ENCODE measurements at places on chromosomes 3 and 15.
A peak's percentile ranks its signal among the peaks of the same experiment; 100 is the strongest.

GRCh38 chr3:128969993-128970739 lies 23.7 kb downstream of the CFAP92 start:
- DNase-seq, result no peak

DNA sequence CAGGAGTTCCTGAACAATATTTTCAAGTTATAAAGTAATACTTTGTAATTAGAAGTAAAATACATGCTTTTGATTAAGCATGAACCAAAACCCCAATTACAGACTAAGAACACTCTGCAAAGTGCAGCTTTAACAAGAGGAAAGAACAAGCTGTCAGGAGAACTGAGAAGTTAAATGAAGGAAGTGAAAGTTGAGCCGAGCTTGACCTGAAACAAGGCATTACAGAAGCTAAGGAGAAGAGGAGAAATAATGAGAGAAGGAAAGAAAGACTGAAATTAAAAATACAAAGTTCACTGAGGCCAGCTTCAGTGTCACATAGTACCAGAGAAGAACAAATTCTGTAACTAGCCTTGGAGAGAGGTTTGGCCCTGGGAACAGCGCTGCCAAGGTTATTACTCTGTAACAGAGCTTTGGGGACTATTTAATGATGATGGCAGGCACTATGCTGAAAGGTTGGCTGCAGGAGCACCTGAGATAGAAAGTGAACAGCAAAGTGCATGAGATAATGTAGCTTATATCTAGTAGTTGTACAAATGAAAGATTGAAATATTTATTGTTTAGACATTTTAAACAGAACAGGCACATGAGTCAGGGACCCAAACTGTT lies 241.9 kb upstream of the PEX5L start:
- no peak for DNase-seq

DNA sequence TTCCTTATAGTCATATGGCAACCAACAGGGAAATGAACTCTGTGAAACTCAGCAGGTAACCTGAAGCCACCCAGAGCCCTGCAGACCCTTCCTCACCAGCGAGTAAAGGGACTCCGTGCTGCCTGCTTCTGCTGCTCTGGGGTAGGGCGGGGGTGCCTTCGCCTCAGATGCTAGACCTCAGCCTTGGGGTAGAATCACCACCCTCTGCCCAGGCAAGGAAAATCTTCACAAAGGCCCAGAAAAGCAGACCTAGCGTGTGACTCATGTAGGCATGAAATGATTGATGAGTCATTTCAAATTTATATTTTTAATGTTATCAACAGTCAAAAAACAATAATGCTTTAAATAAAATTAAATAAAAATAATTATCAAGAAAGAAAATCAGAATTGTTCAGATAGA lies 6.6 kb downstream of the STIMATE start:
- DNase-seq, result no peak

- DNase-seq, result no peak
Observed at GRCh38 chr3:63324621-63325020, 46.5 kb downstream of the SYNPR start.

DNA sequence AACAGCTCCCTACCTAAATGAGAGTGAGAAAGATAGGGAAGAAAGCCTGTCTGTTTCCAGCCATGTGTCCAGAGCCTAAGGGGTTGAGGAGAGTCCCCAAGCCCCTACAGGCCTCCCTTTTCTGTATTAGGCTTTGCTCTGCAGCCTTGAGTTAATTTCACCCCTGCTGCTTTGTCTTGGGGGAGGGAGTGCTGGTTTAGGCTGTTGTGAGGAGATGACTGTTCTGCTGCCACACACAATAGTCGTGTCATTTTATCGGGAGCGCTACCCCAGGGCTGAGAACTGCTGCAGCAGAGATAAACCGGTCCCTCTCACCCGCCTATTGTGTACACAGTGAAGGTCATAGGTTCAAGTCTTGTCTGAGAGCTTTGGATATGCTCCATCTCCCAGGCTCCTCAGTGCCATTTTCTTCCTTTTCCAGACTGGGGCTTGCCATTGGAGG lies 1.4 kb downstream of the ZNF609 start:
- no peak for DNase-seq

GRCh38 chr3:74387111-74387735 lies 227.2 kb downstream of the CNTN3 start:
- DNase-seq, result no peak

DNA sequence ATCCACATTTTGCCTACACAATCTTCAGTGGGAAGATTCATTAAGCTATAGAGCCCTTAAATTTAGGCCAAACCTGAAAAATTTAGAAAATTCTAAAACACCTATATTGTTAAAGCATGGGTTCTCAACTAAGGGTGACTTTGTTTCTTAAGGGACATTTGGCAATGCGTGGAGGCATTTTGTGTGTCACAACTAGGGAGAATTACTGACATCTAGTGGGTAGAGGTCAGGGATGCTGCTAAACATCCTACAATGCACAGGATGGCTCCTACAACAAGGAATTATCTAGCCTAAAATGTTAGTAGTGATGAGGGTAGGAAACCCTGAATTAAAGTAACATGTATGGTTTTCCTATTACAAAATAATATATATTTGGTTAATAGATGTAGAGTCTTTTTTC lies 55.8 kb downstream of the TBC1D5 start:
- DNase-seq, result no peak

- no peak for DNase-seq
Observed at GRCh38 chr3:125042725-125043406, 12.9 kb downstream of the HEG1 start.

GRCh38 chr3:141407047-141407446 lies 38.7 kb downstream of the ZBTB38 start:
- no peak for DNase-seq

GRCh38 chr3:160671231-160671630 lies 5.7 kb upstream of the ARL14 start:
- no peak for DNase-seq

DNA sequence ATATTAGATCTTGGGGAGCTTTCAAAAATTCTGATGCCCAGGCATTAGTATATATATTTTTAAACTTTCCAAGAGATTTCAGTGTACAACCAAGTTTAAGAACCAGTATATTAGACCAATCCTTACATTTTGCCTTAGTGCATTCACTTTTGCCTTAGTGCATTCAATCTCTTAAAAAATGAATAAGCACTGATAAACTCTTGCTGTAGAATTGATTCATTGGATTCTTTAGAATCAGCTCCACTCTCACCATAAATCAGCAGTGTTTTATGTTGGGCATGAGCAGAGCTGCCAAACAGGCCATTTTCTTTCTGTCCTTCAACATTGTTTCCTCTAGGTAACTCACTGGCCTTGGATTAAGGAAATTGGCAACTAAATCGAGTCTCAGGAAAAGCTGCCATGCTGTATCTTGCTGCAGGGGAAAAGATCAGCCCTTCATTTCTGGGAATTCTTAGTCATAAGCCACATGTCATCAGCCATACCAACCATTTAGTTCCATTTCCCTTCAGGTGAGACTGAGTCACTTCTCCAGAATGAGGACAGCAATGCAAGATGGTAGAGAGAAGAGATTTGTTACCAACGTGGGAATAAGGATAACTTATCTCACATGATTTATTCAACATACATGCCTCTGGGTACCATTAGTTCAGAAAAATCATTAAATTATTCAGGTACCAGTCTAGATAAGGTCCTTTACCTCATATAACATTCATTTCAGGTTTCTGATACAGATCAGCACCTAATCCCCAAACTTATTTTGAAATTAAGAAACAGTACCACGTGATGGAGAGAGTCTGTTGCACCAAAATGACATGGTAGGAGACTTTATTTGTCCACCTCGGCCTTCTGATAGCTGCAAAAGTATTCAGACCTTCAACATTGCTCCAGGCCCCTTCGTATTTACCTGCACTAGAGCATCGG lies 192.5 kb downstream of the P3H2 start:
- no peak for DNase-seq

GRCh38 chr3:125310623-125311081 lies 64.5 kb downstream of the ZNF148 start:
- DNase-seq, result peak; percentile 9

DNA sequence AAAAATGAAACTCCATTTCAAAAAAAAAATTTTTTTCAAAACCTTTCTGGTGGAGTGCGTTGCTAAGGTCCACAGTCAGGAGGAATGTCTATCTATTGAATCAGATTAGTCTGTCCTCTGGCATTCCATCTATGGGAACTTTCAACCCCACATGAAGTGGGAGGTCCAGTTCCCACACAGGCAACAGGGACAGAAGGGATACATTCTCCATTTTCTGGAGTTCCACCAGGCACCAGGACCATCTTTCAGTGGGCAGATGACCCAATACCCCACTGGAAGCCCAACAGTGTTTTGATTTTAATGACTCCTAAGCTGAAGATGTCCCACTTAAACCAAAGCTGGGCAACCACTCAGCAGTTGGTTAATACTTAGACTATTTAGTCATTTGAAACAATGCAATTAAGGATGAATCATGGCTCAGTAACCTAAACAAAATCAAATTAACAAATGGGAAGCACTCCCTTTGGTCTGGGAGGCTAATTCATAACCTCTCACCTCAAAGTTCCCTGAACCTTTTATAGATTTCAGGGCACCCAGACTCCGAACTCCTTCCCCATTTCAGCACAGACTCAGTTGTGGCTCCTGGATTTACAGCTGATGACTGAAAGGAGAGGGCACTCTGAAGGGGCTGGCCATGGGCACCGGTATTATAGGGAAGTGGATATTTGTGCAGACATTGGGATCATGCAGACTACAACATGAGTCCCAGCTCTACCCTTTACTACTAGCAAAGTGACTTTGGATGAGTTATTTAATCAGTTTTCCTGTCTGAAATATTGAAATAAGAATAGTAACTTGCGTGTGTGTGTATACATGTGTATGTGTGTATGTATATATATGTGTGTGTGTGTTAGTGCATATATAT lies 264.3 kb upstream of the LRTM1 start:
- DNase-seq, result no peak

- no peak for DNase-seq
Observed at GRCh38 chr3:10546820-10547263, 41.5 kb upstream of the ATP2B2 start.

GRCh38 chr3:176623468-176624150 lies 573.7 kb downstream of the TBL1XR1 start:
- no peak for DNase-seq

GRCh38 chr3:79973917-79974595 lies 206.3 kb upstream of the ROBO1 start:
- DNase-seq, result no peak

DNA sequence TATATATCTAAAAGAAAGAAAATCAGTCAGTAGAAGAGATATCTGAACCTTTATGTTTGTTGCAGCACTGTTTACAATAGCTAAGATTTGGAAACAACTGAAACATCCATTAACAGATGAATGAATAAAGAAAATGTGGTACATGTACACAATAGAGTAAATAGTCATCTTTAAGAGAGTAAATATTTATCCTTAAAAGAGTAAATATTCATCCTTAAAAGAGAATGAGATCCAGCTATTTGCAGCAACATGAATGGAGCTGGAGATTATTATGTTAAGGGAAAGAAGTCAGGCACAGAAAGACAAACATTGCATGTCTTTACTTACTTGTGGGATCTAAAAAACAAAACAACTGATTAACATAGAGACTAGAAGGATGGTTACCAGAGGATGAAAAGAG lies 197.0 kb upstream of the CBLB start:
- no peak for DNase-seq

DNA sequence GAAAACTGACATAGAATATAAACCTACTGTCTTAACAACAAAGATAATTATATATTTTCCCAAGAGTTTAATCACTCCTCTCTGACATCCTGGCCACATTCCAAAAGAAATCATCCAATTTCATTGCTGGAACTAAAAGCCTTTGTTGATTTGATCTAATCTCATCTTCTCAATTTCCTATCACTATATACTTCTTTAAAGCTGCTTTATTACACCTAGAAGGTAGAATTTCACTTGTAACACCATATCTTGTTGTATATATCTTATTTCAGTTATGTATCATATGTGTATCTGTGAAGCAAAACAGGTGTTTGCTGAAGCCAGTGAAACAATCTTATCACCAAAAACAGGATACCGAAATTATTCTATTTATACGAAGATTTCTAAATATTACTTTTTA lies 740.2 kb downstream of the ROBO1 start:
- no peak for DNase-seq

GRCh38 chr15:53962646-53963561 lies 15.3 kb upstream of the UNC13C start:
- no peak for DNase-seq

DNA sequence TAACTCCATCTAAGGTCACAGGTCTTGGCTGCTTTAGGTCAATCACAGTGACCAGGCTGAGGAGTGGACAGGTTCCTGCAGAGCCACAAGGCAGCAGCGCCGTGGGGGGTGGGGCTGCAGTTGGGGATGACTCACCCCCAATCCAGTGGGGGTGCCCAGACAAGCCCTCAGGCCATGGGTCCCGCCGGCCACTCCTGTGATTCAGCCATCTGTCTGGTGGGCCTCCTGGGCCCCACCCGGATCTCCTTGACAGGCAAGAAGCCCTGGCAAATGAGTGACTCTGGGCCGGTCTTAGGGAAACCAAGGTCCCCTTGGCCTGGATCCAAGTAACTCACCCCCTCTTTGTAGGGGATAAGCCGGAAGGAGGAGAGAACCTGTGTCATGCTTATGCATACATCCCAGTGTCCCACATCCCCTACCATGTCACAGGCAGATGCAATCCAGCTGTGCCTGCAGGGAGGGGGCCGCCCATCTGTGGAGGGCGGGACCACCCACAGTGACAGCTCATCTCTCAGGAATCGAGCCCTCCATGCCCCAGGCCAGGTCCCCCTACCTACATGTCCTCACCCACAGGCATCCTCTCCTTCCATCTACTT lies 495 bp upstream of the COL7A1 start:
- peak; percentile 96 for DNase-seq

DNA sequence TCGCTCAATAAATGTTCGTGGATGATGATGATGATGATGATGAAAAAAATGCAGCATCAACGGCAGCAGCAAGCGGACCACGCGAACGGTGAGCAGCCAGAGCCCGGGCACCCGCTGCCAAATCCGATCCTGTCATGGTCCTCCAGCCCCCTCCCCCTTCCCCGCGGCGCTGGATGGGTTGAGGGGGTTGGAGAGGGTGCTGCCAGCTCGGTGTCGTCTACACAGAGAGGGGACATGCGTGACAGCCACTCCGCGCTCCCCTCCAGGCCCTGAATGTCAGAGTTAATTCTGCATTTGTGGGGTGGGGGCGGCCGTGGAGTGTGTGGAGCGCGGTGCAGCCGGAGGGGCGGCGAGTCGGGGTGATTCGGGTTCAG lies 722 bp downstream of the CACNA1D start:
- DNase-seq, result no peak

- no peak for DNase-seq
Observed at GRCh38 chr3:122313281-122313680, 11.8 kb upstream of the CSTA start.
